GM12878 (cell line): ENCODE measurements at places on chromosomes 1 and 21. TPM values are rescaled to one million over a fixed set of nuclear protein-coding genes. Genes with fewer than 3 reads are reported as not detected.

The MANEAL gene
- total RNA-seq: 8.6 and 9.2 TPM in 2 replicates

The REG4 gene
- total RNA-seq: not detected in 2 replicates

The LGR6 gene
- not detected in 2 replicates for total RNA-seq

The FGGY gene
- 7.3 and 11.9 TPM in 2 replicates for total RNA-seq

The FMO2 gene
- total RNA-seq: not detected in 2 replicates

The MCOLN2 gene
- 103 and 110 TPM in 2 replicates for total RNA-seq

The LRRC53 gene
- not detected in 2 replicates for total RNA-seq

The ANKRD65 gene
- 0.96 and 1.2 TPM in 2 replicates for total RNA-seq

The IRF6 gene
- 0.10 and 0.21 TPM in 2 replicates for total RNA-seq

The TCP10L gene
- total RNA-seq: 0.35 TPM in 1 of 2 replicates, not detected in the other

The CD5L gene
- total RNA-seq: 0.10 and 0.43 TPM in 2 replicates

The TRIM62 gene
- total RNA-seq: 4.1 and 4.2 TPM in 2 replicates

The OLFM3 gene
- total RNA-seq: not detected in 2 replicates

The DCDC2B gene
- 0.13 and 0.15 TPM in 2 replicates for total RNA-seq

The GMEB1 gene
- 14.4 and 17.6 TPM in 2 replicates for total RNA-seq

The OR2L5 gene
- total RNA-seq: not detected in 2 replicates

The C1orf87 gene
- total RNA-seq: not detected in 2 replicates

The CENPF gene
- 73.1 and 85.0 TPM in 2 replicates for total RNA-seq

The DNALI1 gene
- total RNA-seq: not detected in 2 replicates

The CLCA2 gene
- total RNA-seq: not detected in 2 replicates

The TRMT1L gene
- 17.7 and 18.2 TPM in 2 replicates for total RNA-seq

The KIF21B gene
- total RNA-seq: 44.4 and 47.7 TPM in 2 replicates

The AADACL4 gene
- total RNA-seq: not detected in 2 replicates

The CA6 gene
- not detected in 2 replicates for total RNA-seq

The GJA9 gene
- not detected in 2 replicates for total RNA-seq

The KCNJ9 gene
- not detected in 2 replicates for total RNA-seq

The FASLG gene
- 0.10 and 0.21 TPM in 2 replicates for total RNA-seq

The SLC6A9 gene
- total RNA-seq: 1.4 and 2.0 TPM in 2 replicates

The CCDC185 gene
- not detected in 2 replicates for total RNA-seq

The TMEM269 gene
- total RNA-seq: 0.13 and 0.18 TPM in 2 replicates

The APCS gene
- 0.23 and 0.45 TPM in 2 replicates for total RNA-seq

The ZNF281 gene
- total RNA-seq: 14.9 and 16.0 TPM in 2 replicates

The USH2A gene
- not detected in 2 replicates for total RNA-seq

The CIART gene
- total RNA-seq: 0.54 and 1.4 TPM in 2 replicates

The C1QC gene
- total RNA-seq: 0.64 and 0.74 TPM in 2 replicates

The CFAP141 gene
- not detected in 2 replicates for total RNA-seq

The C1orf94 gene
- not detected in 2 replicates for total RNA-seq

The HSPA6 gene
- total RNA-seq: 1.6 and 1.8 TPM in 2 replicates

The ELF3 gene
- 1.1 and 2.4 TPM in 2 replicates for total RNA-seq

The VSIG8 gene
- not detected in 2 replicates for total RNA-seq

The OR6K3 gene
- total RNA-seq: not detected in 2 replicates

The HSF2BP gene
- total RNA-seq: 0.38 and 0.48 TPM in 2 replicates

The CHI3L2 gene
- 72.1 and 95.0 TPM in 2 replicates for total RNA-seq

The LAMC1 gene
- total RNA-seq: 45.2 and 51.4 TPM in 2 replicates

The SPRR1B gene
- total RNA-seq: not detected in 2 replicates

The LRRC71 gene
- total RNA-seq: not detected in 2 replicates

The ITLN2 gene
- total RNA-seq: not detected in 2 replicates

The AUNIP gene
- total RNA-seq: 11.1 and 11.3 TPM in 2 replicates

The RBM11 gene
- total RNA-seq: 0.31 TPM in 1 of 2 replicates, not detected in the other

The NUP210L gene
- not detected in 2 replicates for total RNA-seq

The NCAM2 gene
- total RNA-seq: 0.13 TPM in 1 of 2 replicates, not detected in the other

The KCND3 gene
- total RNA-seq: not detected in 2 replicates

The PRELP gene
- 0.05 TPM in 2 replicates for total RNA-seq

The HSD3B1 gene
- total RNA-seq: not detected in 2 replicates

The CLDN14 gene
- 9.6 and 11.2 TPM in 2 replicates for total RNA-seq

The TRIM67 gene
- not detected in 2 replicates for total RNA-seq

The DEPDC1 gene
- total RNA-seq: 16.8 and 16.9 TPM in 2 replicates
